ENCODE measurements at places on chromosomes 3 and 15. TPM values are rescaled to one million over a fixed set of nuclear protein-coding genes. Genes with fewer than 3 reads are reported as not detected.
A peak's percentile ranks its signal among the peaks of the same experiment; 100 is the strongest.

SPG11 gene
- polyA plus RNA-seq = 9.7 TPM

- DNase-seq = peak; percentile 37
Observed at GRCh38 chr3:12992629-12993516, 80.4 kb downstream of the IQSEC1 start.

DNA sequence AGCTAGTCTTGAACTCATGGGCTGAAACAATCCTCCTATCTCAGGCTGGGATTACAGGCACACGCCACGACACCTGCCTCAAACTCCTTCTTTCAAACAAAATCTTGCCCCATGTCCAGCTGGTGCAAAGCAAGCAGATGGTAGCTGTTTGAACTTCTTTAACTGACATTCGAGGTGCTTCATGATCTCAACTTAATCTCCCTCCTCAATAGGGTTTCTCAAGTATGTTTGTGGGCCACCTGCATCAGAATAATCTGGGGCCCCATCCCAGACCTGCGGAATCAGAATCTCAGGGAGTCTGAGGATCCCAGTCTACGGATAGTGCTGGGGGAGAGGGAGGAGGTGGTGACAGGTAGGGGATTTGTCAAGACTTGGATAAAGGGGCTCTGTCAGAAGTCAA lies 20.9 kb upstream of the TRH start:
- no peak for DNase-seq

- peak; percentile 23 for DNase-seq
Observed at GRCh38 chr3:143973259-143974021, 1.8 kb downstream of the DIPK2A start.

GRCh38 chr3:40588406-40588805 lies 63.6 kb downstream of the ZNF621 start:
- no peak for DNase-seq
